ENCODE measurements at places on chromosomes 5 and 9. TPM values are rescaled to one million over a fixed set of nuclear protein-coding genes. Genes with fewer than 3 reads are reported as not detected.

- DNase-seq: no peak
Observed at GRCh38 chr5:57258052-57258451, 84.2 kb downstream of the GPBP1 start.

MCTP1 gene
- total RNA-seq: 4.1 TPM

HTR1A gene
- total RNA-seq: not detected

DNA sequence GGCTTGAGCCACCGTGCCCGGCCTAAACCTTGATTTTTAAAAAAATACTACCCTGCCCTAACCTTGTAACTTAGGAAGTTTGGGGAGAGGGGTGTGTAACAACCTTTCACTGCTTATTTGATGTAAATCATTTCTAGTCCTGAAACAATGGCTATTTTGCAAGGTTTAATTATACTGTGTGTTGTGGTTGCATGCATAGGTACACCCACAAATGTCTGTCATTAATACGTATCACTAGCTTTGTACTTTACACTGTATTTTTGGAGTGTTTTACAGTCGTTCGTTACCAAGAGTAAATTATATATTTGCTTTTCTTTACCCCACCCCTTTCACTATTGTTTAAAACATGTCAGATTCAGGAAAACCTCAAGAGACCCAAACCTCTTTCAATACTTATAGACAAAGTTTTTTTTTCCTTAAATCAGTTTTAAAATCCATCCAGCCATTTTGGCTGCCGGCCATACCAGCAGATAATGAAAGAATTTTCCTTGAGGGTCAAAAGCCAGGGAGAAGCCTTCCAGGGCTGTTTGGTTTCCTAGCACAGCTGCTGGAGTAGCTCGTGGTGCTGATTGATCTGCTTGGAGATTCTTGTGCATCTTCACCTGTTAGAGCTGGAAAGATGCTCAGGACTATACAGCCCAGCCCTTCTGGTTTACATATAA is 50.7 kb downstream of the DOCK8 start:
- no peak for DNase-seq

GRCh38 chr9:3124001-3124400 is 280.1 kb upstream of the PUM3 start:
- no peak for DNase-seq

TAF1L gene
- not detected for total RNA-seq

FBN2 gene
- 28.9 TPM for total RNA-seq

DNA sequence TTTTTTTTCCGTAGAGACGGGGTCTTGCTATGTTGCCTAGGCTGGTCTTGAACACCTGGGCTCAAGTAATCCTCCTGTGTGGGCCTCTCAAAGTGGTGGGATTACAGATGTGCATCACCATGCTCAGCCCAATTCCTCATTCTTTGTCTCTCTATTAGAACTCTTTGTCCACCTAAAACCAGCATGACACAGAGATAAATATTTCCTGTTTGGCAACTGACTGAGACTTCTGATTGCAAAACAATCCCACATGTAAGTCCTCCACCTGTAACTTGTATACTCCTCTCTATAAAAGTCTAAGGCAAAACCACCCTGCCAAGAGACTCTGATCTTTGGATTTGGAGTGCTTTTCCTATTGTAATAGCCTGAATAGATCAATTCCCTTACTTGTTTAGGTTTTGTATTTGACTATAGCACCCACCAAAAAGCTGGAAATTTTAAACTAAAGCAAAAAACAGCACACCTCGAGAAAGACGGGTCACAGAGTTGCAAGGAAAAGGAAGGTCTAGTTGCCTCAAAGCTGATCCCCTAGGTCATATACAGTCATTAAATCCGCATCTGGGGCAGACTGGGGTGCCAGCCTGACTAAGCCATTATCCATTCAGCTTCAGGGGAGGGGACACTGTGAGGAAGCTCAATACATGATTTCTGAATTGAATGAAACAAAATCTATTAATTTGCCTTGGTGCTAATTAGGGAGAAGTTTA is 13.5 kb upstream of the KIF27 start:
- DNase-seq: no peak

OGN gene
- total RNA-seq: 18.5 TPM

ARID3C gene
- total RNA-seq: not detected

Measured in heart right ventricle (tissue), 16 donors.